ENCODE measurements at places on chromosomes 12 and 14. TPM values are rescaled to one million over a fixed set of nuclear protein-coding genes. Genes with fewer than 3 reads are reported as not detected.

EPS8 gene
- polyA plus RNA-seq, result 44.2 TPM

GRIN2B gene
- 0.75 TPM for polyA plus RNA-seq

CCND2 gene
- polyA plus RNA-seq, result 131 TPM

NAV3 gene
- 1.4 TPM for polyA plus RNA-seq
